ENCODE measurements at places on chromosomes 6 and 20.

DNA sequence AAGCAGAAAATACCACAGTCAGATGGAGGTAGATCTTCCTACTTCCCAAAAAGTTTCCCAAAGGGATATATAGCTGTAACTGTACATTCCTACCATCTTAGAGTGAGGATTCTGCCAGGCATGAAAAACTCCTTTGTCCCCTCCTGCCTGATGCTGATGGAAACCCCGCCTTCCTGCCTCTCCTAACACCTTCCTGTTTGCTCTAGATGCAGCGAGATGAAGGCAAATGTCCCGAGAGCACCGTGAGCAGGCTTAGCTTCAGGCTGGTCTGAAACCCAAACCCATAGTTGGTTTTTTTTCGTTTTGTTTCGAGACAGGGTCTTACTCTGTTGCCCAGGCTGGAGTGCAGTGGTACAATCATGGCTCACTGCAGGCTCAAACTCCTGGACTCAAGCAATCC is 55.6 kb downstream of the MYB start:
- no peak for DNase-seq

DNA sequence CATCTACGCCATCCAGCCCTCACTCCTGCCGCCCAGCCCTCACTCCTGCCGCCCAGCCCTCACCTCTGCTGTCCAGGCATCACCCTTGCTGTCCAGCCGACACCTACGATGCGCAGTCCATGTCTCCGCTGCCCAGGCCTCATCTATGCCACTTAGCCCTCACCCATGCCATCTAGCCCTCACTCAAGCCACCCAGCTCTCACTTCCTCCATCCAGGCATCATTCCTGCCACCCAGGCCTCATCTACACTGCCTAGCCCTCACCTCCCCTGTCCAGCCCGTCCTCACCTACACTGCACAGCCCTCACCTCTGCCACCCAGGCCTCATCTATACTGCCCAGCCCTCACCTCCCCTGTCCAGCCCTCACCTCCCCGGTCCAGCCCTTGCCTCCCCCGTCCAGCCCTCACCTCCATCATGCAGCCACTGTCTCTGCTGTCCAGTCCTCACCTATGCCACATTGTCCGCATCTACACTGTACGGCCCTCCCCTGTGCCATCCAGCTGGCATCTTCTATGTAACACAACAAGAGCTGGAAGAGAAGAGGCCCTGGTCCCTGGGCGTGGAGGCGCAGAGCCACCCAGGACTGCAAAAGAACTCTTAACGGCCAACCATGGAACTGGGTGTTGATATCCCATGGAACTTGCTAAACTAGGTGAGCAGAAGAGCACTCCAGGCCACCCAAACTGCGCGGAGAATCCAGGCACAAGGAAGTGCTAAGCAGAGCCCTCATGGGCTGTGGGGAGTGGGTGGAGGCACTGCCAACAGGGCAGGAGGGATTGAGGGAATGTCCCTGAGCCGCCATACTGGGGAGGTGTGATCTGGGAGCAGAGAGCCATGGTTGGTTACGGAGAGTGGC is 31.0 kb downstream of the RNASET2 start:
- DNase-seq: no peak

DNA sequence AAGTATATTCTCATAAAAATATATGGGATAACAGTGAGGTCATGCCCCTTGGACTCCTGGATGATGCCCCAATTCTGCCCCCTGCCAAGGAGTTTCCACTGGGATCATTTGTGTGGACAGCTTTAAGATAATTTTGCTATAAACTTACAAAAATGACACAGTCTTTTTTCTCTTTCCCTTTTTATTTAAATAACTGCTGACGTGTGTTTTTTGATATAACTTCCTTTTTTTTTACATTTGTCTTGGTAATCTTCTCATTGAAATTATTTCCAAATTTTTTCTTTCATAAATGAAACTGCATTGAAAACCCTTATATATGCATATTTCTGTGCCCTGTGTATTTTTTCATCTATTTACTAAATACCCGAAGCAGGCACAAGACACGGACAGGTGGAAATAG is 31.3 kb downstream of the CST9L start:
- peak; percentile 7 for DNase-seq

DNA sequence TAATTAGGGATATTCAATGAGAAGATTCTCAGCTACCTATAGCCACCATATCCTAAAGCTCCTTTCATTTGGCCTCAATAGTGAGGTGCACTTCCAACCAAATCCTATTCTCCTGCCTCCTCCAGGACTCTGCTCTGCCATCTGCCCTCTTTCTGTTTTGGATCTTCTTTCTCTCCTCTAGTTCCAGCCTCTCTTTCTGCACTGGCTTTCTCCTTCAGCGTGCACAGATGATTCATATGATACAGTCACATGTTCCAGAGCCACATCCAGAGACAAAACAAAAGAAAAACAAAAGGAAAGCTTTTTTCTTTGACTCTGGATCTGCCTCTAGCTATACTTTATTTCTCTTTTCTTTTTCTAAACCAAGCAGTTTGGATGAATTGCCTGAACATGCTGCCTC is 531.9 kb upstream of the MAN1A1 start:
- DNase-seq: no peak

- DNase-seq: peak; percentile 70
Observed at GRCh38 chr20:22687676-22688349, 103.4 kb upstream of the FOXA2 start.

DNA sequence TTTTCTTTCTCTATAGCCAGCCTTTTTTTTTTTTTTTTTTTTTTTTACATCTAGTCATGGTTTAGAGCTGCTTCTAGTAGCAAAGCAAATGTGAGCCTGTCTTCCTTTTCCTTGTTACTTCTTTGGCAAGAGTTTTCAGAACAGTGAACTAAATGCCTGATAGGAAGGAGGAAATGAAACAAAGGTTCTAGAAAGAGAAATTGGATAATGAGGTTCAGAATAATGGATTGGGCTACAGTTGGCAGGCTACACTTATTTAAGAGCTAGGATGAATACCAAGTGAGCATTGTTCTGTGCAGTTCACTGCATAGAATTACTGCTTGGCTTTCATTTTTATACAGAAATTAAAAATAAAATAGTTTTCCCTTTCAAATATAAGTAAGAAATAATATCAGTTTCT is 78.6 kb downstream of the HIVEP1 start:
- DNase-seq: peak; percentile 59

- DNase-seq: peak; percentile 51
Observed at GRCh38 chr6:151029970-151030369, 164.5 kb downstream of the MTHFD1L start.

DNA sequence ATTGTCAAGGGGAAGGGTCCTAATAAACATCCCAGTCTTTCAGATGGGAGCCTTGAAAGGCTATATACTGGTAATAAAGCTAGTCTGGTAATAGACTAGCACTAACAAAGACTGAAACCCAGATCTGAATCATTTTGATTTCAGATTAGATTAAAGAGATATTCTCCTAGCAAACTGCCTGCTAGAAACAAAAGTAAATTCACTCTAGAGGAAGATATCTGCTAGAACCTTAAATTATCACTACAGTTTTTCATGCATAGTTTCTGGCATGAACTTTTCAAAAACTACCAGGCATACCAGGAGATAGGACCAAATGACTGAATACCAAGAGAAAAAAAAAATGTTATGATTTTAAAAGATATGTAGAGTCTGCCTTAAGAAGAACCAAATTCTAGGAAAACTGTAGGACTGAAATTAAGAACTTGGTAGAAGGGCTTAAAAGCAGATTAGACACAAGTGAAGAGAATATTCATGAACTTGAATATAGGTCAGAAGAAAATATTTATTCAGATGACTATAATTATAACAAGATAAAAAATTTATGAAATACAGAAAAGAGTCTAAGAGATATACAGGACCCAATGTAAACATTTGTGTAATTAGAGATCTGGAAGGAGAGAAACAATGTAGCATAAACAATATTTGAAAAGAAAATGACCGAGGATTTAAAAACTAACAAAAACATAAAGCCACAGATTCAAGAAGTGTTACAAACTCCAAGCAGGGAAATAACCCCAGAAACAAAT is 141.6 kb downstream of the FOXO3 start:
- DNase-seq: no peak

DNA sequence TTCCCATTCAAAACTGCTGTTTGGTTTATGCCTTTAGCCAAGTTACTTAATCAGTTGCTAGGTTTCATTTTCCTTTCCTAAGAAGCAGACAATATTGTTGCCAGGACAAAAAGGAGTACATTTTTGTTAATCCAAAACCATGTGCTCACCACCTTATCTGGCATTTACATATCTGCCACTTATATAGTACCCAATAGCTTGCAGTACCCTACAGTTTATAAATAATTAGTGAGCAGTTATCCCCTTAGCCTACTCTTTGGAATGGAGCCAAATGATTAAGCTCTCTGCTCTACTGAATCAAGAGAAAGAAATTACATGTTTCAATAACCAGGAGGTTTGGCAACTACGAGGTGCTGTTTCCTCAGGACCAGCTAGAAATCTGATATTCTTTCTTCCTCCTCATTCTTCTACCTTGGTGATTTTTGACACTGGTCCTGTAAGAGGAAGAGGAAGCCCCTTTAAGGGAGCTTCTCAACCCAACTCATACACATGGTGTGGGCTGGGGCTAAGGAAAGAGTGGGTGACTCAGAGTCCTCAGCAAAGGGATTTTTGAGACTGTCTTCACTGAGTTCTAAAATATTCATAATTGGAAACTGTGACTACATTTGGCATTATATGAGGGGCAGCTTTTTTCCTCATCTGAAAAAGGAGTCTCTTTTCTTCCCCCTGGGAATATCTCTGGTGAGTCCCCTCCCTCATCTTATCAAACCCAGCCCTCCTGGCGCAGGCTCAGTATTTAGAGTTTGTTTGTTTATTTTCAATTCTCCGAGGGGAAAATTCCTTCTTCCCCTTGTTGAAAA is 1.5 kb downstream of the ZNFX1 start:
- peak; percentile 73 for DNase-seq

- no peak for DNase-seq
Observed at GRCh38 chr6:84763886-84764331, 489 bp downstream of the TBX18 start.

GRCh38 chr6:7170117-7170732 is 62.5 kb downstream of the RREB1 start:
- DNase-seq: no peak

GRCh38 chr6:42690151-42690702 is 32.2 kb downstream of the PRPH2 start:
- DNase-seq: no peak

Data from MV-4-11 (cell line).